ENCODE measurements at places on chromosomes 4 and X.

GRCh38 chrX:131826572-131826971 lies 196.5 kb upstream of the STK26 start:
- no peak for DNase-seq

DNA sequence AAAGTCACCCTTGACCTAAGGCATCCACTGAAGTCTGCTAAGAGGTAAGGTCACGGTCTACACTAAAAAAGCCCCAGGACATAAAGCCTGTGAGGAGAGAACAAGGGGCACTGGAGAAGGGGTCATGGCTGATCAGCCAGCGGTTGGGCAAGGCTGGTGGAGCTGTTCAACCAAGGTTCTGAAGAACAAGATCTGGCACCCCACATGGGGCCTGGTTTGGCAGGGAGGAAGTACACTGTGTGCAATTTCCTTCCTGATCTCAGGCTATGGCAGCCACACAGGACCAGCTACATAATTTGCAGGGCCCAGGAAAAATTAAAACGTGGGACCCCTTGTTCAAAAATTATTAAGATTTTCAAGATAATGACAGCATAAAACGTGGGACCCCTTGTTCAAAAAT lies 14.1 kb upstream of the BRS3 start:
- peak; percentile 56 for DNase-seq

DNA sequence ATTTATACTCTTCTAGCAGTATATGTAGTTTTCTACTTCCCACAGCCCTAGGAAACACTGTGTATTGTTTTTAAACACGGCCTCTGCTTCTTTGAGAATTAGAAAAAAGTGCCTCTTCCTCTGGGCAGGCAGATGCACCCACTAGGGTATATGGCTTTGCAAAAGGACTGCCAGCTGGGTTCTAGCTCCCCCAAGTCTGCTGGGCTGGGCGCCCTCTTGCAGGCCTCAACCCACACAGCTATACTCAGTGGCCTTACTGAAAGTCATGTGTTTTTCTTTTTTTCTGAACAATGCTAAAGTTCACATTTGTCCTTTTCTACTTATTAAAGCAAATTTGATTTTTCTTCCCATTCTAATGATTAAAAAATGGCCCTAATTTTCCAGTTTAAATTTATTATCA lies 35.5 kb upstream of the BMPR1B start:
- DNase-seq = no peak

DNA sequence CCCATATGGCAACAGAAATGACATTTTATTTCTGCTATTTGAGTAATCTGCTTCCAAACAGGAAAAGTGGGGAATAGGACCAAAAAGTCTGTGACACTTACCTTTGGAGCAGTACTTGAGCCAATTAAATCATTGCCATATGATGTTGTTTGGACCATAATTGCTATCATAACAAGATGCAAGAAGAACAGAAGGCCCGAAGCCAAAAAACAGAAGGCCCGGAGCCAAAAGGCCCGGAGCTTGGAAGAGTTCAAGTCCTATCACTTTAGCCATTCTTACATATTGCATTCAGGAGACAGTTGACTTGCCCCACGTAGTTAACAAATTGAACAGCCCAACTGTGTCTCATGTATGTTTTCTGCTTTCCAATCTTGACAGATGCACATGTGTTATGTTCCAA lies 285.6 kb downstream of the ARHGAP24 start:
- DNase-seq = no peak

DNA sequence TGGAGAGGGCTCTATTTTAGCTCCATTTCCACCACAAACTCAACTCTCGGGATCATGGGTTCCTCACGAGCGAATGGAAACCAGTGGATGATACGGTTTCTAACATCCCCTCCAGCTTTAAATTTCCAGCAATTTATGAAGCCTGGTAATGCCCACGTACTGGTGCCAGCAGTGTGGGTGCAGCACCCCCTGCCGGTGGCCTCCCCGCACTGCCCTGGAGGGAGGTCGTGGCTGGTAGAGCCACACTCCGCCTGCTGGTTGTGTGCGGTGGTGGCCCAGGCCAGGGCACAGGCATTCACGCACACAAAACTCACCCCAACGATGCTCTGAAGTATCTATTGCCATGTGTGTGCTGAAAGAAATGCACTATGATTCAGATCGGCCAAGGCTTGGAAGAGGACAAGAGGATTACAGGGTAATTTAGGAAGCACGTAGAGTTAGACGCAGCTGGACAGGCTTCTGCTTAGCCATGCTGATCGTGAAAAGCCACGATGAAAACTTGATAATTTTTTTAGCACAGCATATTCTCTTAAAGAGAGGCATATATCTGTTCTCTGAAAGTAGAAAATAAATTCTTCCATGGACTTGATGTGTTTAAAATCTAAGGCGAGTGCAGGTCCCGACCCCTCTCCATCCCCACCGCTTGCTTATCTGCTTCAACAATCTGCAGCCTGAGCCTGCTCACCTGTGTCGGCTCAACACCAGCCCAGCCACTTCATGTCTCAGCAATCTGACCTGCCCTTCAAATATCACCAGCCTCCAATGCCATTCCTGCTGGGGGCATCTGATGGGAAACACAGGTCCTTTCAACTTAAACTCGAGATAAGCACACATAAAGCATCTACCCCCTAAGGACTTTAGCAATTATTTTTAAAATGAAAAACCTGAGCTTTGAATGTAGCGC lies 59.1 kb downstream of the SCD5 start:
- no peak for DNase-seq

GRCh38 chr4:80112236-80112635 lies 39.2 kb upstream of the ANTXR2 start:
- DNase-seq = no peak

- DNase-seq = no peak
Measured at GRCh38 chrX:118225711-118226428, 109.3 kb upstream of the KLHL13 start.

- no peak for DNase-seq
Measured at GRCh38 chr4:11748164-11748872, 319.6 kb upstream of the HS3ST1 start.

- DNase-seq = no peak
Measured at GRCh38 chr4:20592663-20593062, 107.6 kb upstream of the PACRGL start.

DNA sequence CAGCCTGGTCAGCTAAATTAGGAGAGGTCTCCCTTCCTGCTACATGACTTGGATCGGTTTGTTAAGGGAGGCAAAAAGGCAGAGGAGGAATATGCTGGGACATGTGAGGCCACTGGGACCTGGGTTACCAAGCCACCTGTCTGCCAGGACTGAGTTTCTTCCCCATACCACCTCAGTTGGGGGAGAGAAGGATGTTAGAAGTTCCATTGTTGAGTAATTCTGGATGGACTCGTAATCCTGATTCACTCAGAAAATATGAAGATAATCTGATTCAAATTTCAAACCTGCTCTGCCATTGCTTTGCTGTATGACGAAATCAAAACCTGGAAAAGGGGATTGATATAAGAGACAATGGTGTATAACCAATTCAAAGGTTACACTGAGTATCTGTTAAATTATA lies 97.4 kb upstream of the S100G start:
- no peak for DNase-seq

- no peak for DNase-seq
Measured at GRCh38 chrX:151004085-151004484, 20.9 kb downstream of the HMGB3 start.

DNA sequence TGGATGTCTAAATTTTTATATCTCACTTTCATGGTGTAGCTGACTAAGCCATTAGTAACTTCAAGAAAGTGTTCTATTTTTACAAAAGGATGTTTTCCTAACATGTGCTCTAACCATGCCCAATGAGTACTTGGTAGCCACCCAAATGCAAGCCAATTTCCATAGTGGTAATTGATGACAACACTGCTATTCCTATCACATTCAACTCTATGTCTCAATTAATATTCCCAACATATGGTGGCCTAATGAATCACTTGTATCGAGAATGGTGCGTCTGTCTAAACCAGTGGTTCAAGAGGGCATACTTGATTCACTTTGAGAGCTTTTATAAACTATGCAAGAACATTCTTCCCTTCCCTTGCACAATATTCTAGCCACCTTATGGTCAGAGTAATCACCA lies 112.9 kb upstream of the GPRIN3 start:
- DNase-seq = no peak

DNA sequence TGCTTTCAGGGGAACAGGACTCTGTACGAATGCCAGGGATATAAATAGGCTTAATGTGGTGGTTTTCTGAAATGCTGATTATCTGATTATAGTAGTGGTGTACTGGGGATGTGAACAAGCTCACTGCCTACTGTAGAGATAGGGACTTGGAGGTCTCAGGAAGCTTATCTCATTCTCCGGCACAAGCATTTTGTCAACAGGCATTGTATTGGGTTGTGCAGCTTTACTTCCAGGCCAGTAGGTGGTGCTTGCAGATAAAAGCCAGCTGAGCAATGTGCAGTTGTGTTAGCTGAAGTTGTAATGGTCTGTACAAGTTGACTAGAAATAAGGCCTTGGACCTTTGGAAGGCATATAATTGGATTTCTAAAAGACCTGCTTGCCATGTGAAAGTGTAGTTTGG lies 49.5 kb upstream of the TMLHE start:
- DNase-seq = no peak

DNA sequence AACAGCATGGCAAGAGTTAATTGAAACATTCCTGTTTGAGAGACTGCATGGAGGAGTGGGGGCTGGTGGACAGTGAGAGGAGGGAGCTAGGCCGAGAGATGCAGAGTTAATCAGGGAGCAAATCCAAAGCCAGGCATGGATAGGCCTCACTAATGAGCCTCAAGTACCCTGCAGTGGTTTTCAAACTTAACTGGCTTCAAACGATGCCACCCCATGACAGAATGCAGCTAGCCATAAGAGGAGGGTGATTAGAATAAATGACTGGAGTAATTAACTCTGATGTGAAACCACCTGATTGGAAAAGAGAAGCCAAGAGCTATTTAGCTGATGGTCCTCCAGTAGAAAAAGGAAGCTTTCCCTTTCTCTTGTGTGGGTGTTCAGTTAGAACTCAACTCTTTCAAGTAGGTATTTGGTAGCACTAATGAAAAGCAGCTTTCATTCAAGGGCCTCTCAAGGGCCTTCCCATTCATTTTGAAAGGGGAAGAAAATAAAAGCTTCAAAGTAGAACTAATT lies 215.4 kb upstream of the MAB21L2 start:
- DNase-seq = no peak

DNA sequence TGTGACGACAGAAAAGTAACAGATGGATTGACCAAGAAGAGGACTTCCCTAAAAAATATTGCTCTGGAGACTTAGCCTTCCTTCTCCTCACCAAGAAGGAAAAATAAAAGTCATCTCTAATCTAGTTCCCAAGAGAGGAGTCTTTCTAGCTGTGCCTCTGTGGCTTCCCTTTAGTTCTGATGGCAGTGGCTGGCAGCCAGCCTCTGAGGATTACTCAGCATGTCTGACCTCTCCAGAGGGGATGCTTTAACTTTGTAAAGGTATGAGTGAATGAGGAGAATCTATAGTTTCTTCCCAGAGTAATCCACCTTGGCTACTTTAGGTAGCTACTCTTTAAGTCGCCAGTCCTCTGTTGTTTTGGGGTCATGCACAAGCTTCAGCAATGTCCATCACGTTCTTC lies 163.9 kb upstream of the KIT start:
- no peak for DNase-seq

DNA sequence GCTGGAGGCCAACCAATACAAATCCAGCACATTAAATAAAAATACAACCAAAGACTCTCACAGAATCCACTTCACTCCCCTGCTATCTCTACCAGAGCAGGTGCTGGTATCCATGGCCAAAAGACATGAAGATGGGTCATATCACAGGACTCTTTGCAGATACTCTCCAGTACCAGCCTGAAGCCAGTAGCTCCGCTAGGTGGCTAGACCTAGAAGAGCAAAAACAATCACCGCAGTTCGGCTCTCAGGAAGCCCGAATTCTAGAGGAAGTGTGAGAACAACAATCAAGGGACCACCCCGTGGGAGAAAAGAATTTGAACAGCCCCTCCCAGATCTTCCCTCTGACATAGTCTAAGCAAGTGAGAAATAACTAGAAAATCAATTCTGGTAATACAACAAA lies 20.2 kb downstream of the CLIC2 start:
- no peak for DNase-seq

DNA sequence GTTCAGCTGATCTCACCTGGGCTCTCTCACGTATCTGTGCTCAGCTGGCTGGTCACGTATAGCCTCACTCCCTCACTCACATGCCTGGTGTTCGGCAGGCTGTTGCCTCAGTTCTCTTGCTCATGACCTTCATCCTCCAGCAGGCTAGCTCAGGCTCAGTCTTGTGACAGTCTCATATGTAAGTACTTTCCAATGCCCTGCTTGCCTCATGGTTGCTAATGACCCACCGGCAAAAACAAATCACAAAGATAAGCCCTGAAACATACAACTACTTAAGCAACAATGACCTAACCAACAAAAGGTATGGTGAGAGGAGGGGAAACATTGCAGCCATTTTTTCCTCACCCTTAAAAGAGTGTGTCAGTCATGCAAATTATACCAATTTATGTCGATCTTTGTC lies 25.0 kb downstream of the MEPE start:
- DNase-seq = no peak

GRCh38 chrX:116204932-116205331 lies 34.4 kb downstream of the AGTR2 start:
- no peak for DNase-seq

DNA sequence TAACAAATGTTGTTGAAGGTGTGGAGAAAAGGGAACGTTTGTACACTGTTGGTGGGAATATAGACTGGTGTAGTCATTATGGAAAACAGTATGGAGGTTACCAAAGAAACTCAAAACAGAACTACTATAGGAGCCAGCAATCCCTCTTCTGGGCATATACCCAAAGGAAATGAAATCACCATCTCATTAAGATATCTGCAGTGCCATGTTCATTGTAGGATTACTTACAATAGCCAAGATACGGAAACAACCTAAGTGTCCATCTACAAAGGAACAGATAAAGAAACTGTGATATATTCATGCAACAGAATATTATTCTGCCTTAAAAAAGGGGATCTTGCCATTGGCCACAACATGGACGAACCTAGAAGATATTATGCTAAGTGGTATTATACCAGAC lies 22.2 kb downstream of the APBB2 start:
- no peak for DNase-seq

GRCh38 chrX:120749141-120749846 lies 119.4 kb upstream of the C1GALT1C1 start:
- DNase-seq = peak; percentile 51

GRCh38 chrX:140723121-140723715 lies 13.7 kb downstream of the LINC00632 start:
- DNase-seq = no peak

GRCh38 chr4:71290074-71290473 lies 48.7 kb upstream of the SLC4A4 start:
- DNase-seq = no peak

GRCh38 chr4:151917145-151917734 lies 156.4 kb upstream of the GATB start:
- DNase-seq = no peak

- DNase-seq = no peak
Measured at GRCh38 chr4:54746218-54746617, 88.5 kb downstream of the KIT start.

- DNase-seq = no peak
Measured at GRCh38 chrX:12582649-12583048, 208.6 kb upstream of the PRPS2 start.

GRCh38 chr4:127975121-127975770 lies 10.0 kb downstream of the ABHD18 start:
- DNase-seq = no peak

- DNase-seq = no peak
Measured at GRCh38 chrX:110248578-110248977, 69.3 kb downstream of the AMMECR1 start.

- peak; percentile 34 for DNase-seq
Measured at GRCh38 chr4:88605736-88606135, 13.5 kb downstream of the HERC3 start.
